ENCODE measurements at places on chromosomes 6 and 20.

DNA sequence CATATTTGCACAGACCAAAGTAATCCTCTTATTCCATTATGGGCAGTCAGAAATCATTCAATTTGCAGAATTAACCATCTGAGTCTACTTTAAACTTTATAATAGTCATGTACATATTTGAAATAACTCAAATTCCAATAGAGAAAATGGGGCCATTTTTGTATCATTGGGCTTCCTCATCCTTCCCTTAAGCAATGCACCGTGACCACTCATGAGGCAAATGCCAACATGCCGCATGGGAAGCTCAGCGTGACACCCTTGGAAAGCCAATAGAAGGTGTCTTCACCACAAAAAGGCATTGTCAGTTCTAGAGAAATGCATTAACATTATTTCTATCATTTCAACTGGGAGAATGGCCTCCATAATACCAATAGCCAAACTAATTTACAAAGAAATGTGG lies 38.5 kb downstream of the SIM1 start:
- no peaks in the 10 kb centered on the region for H3K36me3 ChIP-seq
- H3K27ac ChIP-seq: no peak overlapping the region
- DNase-seq: no peak
- no peak overlapping the region for H3K4me3 ChIP-seq
- H3K4me1 ChIP-seq: no peaks in the 10 kb centered on the region

DNA sequence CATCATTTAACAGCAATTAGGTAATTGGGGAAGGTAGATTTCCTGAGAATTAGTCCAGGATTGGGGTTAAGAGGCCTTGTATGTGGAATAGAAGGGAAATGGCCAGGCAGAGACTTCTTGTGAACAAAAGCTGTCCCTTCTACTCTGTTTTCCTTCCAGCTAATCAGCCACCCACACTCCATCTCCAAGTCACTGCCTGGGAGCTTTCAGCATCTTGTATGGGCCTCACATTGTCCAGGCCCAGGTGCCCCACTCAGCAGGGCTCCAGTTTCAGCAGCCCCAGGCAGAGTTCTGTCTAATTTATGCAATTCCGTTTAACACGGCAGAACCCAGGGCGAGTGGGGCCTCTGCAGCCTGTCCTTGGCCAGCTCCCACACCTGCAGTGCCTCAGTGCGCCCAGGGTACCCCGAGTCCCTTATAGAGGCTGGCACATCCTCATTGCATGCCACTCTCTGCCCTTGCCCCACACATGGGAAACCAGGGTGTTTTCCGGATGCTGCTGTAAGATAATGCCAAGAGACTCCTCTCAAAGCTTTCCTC lies 113.0 kb downstream of the EDN3 start:
- no peaks in the 10 kb centered on the region for H3K36me3 ChIP-seq
- no peak overlapping the region for H3K4me3 ChIP-seq
- DNase-seq: no peak
- no peaks in the 10 kb centered on the region for H3K4me1 ChIP-seq
- no peak overlapping the region for H3K27ac ChIP-seq

DNA sequence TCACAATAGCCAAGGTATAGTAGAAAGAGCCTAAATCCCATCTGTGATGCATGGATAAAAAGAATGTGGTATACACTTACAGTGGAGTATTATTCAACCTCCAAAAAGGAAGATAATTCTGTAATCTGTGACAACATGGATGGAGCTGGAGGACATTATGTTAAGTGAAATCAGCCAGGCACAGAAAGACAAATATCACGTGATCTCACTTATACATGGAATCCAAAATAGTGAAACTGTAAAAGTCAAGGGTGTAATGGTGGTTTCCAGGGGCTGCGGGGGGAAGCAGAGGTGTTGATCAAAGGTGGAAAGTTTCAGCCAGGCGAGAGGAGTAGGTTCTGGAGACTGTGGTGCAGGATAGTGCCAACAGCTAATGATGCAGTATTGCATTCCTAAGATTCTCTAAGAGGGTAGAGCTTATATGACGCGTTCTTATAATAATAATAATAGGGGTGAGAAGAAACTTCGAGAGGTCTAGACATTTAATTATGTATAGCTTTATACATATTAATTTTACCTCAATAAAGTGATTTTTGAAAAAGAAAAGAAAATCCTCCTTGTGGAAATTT lies 246.1 kb downstream of the FOXA2 start:
- DNase-seq: no peak
- no peak overlapping the region for H3K4me3 ChIP-seq
- H3K4me1 ChIP-seq: no peaks in the 10 kb centered on the region
- no peak overlapping the region for H3K27ac ChIP-seq
- H3K27me3 ChIP-seq: no peaks in the 10 kb centered on the region

DNA sequence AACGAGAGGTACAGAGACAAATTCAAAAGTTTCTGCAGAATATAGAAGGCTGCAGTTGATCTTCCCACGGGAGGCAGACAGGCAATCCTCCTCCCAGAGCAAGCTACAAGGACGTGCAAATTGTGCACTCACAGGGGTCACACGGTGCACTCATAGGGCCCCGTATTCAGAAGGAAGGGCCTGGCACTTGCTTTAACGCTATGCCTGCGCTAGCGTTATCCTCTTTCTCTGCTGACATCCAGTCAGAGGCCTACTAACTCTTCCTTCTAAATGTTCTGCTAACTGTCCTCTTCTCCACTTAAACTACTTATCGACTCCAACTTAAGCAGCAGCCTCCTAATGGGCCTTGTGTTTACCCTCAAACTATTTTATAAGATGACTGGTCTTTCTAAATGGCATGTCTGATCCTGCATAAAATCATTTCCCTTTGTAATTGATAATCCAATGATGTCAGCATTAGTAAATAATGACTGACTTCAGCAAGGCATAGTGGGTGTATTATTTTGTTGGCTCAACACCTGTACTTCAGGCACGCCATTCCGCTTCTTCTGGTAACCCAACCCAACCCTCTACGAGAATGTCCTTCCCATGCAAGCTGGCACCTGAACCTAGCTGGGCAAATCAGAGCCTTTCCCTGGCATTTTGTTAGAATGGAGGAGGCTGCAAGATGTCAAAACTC lies 2.2 kb downstream of the IFNGR1 start:
- no peak for DNase-seq
- peak overlapping the region; percentile 11 for H3K4me3 ChIP-seq
- peaks cover 23% of the 10 kb centered on the region for H3K36me3 ChIP-seq
- peaks cover 39% of the 10 kb centered on the region for H3K4me1 ChIP-seq
- H3K27me3 ChIP-seq: no peaks in the 10 kb centered on the region

- H3K36me3 ChIP-seq: peaks cover 2% of the 10 kb centered on the region
- DNase-seq: no peak
- H3K27me3 ChIP-seq: no peaks in the 10 kb centered on the region
- H3K27ac ChIP-seq: no peak overlapping the region
Observed at GRCh38 chr20:23526850-23527249, 35.9 kb downstream of the CST8 start.

- no peaks in the 10 kb centered on the region for H3K27me3 ChIP-seq
- H3K36me3 ChIP-seq: peaks cover 40% of the 10 kb centered on the region
- peak overlapping the region; percentile 89 for H3K4me3 ChIP-seq
Observed at GRCh38 chr20:4814696-4815252, 93.1 kb downstream of the PRND start.

- peaks cover 6% of the 10 kb centered on the region for H3K4me1 ChIP-seq
- H3K4me3 ChIP-seq: no peak overlapping the region
- H3K36me3 ChIP-seq: no peaks in the 10 kb centered on the region
Observed at GRCh38 chr6:148441454-148441911, 98.8 kb downstream of the SASH1 start.

- H3K4me1 ChIP-seq: peaks cover 56% of the 10 kb centered on the region
- H3K27ac ChIP-seq: peak overlapping the region; percentile 91
- H3K4me3 ChIP-seq: peak overlapping the region; percentile 95
- peaks cover 38% of the 10 kb centered on the region for H3K36me3 ChIP-seq
- no peak for DNase-seq
Observed at GRCh38 chr20:62142252-62143080, 728 bp downstream of the PSMA7 start.

DNA sequence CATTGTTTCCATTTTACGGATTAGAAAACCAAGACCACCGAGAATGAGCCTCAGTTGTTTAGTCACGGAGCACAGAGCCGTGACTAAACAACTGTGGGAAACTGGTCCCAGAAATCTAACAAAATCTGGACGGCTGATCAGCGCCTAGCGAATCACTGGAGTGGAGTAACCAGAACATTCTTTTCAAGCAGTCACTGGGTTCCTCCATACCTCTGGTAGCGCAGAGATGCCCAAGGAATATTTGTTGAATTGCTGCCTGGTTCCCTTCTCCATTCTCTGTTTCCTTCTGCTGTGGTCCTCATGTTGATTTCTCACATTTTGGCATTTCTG lies 62.0 kb downstream of the GPX5 start:
- peaks cover 30% of the 10 kb centered on the region for H3K4me1 ChIP-seq
- H3K36me3 ChIP-seq: peaks cover 4% of the 10 kb centered on the region
- no peak overlapping the region for H3K27ac ChIP-seq
- no peak for DNase-seq
- H3K4me3 ChIP-seq: peak overlapping the region; percentile 66

GRCh38 chr6:37731888-37732287 lies 34.2 kb upstream of the MDGA1 start:
- DNase-seq: peak; percentile 62
- H3K36me3 ChIP-seq: no peaks in the 10 kb centered on the region
- H3K27ac ChIP-seq: no peak overlapping the region
- H3K4me3 ChIP-seq: no peak overlapping the region
- no peaks in the 10 kb centered on the region for H3K27me3 ChIP-seq
- no peaks in the 10 kb centered on the region for H3K4me1 ChIP-seq

DNA sequence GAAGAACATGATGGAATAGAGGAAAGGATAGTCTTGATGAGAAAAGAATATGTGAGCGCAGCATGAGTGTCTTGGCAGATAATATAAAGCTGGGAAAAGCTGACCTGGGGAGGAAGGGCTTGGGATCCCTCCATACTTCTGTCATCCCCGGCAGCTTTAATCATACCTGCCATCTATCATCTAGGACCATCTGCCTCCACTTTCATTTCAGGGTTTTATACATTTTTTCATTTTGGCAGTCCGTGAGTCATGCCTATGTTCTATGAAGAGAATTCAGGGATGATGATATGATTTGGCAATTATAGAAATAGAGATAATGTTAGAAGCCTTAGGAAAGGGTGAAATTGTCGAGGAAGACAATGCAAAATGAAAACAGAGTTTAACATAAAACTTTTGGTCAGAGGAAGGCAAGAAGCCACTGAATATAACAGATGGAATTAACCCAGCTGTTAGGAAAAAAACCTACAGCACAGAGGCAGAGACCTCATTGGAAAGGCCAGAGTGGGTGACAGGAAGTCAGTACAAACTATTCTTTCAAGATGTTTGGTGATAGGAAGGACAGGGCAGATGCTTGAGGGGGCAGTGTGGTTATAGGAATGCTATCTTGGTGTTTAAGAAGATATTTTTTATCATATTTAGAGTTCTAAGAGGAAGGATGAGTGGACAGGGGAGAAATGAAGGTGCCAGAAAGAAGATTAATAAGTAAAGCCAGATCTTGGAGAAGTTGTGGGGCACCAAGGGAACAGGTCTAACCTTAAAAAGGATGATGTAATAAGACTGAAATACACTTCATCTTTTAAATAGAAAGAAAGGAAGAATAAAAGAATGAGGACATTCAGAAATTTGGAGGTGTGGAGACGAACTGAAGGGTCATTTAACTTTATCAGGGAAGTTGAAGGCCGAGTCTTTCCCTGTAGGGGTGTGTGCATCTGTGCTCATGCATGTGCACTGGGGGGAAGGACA lies 37.8 kb downstream of the MARCKS start:
- H3K27ac ChIP-seq: no peak overlapping the region
- H3K4me3 ChIP-seq: no peak overlapping the region
- no peak for DNase-seq
- H3K36me3 ChIP-seq: no peaks in the 10 kb centered on the region
- no peaks in the 10 kb centered on the region for H3K4me1 ChIP-seq

- H3K27me3 ChIP-seq: no peaks in the 10 kb centered on the region
- no peak overlapping the region for H3K27ac ChIP-seq
- H3K4me1 ChIP-seq: no peaks in the 10 kb centered on the region
- H3K36me3 ChIP-seq: peaks cover under 1% of the 10 kb centered on the region
- H3K4me3 ChIP-seq: no peak overlapping the region
Observed at GRCh38 chr6:96795481-96795880, 41.8 kb downstream of the GPR63 start.

DNA sequence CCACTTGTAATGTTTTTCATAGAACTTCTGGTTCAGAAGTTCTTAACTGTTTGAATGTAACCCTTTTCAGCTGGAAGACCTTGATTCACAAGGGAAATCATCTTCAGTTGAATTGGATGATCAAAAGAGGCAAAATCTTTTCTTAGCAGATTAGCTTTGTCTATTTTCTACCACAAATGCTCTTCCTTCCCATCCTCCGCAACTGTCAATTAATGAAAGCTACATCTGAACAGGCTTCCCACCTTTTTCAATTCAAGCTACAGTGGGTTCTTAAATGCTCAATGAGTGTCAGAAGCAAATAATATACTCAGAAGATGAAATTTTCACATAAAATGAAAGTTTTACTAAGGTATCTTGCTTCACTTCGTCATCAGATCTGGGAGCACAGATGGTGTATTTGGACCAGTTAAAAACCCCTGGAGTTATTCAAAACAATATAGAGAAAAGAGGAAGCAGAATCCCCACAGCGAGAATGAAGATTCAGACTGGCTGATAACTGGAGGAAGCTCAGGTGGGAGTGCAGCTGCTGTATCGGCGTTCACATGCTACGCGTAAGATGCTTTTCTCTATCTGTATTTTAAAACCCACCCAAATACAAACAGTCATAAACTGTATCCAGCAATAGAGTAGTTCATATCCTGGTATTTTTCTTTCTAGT lies 19.4 kb downstream of the QRSL1 start:
- no peak overlapping the region for H3K4me3 ChIP-seq
- no peak overlapping the region for H3K27ac ChIP-seq
- H3K4me1 ChIP-seq: no peaks in the 10 kb centered on the region
- H3K27me3 ChIP-seq: no peaks in the 10 kb centered on the region

DNA sequence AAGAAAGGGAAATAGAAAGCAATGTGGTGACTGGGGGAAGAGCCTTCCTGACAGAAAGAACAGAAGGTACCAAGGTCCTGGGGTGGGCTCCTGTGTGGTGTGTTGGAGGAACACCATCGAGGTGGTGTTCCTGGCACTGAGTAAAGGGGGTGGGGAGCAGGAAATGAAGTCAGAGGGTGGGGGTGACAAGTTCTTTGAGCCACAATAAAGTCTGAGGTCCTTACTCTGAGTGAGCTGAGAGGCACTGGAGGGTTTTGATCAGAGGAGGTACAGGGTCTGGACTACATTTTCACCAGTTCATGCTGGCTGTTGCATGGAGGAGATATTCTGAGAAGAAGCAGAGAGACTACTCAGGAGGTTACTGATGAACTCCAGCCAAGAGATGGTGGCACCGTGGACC lies 198.2 kb downstream of the GMPR start:
- peaks cover 84% of the 10 kb centered on the region for H3K4me1 ChIP-seq
- H3K27ac ChIP-seq: peak overlapping the region; percentile 94
- peaks cover 35% of the 10 kb centered on the region for H3K36me3 ChIP-seq
- peak; percentile 79 for DNase-seq
- no peaks in the 10 kb centered on the region for H3K27me3 ChIP-seq
- peak overlapping the region; percentile 91 for H3K4me3 ChIP-seq

DNA sequence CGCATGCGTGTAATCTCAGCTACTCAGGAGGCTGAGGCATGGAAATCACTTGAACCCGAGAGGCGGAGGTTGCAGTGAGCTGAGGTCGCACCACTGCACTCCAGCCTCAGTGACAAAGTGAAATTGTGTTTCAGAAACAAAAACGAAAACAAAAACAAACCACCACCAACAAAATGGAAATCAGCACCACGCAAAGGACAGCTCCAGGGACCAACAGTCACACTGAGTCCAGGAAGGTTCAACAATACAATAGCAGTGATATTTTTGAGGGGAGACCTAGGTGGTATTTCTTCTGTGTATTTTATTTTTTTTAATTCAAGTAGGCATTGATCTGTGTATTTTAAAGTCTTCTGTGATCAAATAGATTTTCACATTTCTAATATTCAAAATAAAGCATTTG lies 9.8 kb downstream of the HLA-F start:
- H3K27me3 ChIP-seq: no peaks in the 10 kb centered on the region
- H3K4me1 ChIP-seq: peaks cover 17% of the 10 kb centered on the region
- H3K36me3 ChIP-seq: peaks cover 20% of the 10 kb centered on the region
- H3K4me3 ChIP-seq: no peak overlapping the region
- H3K27ac ChIP-seq: no peak overlapping the region
- DNase-seq: no peak

All from activated CD8-positive, alpha-beta memory T cell treated with anti-CD3 and anti-CD28 coated beads, Interleukin-2, amount 10 ng/mL, durations not matched to agents 7 days and 5 days (primary cell).